NCI-H1105 (cell line): ENCODE measurements at places on chromosomes 3 and 15.

- no peak for DNase-seq
Observed at GRCh38 chr3:65425880-65426279, 612.8 kb downstream of the MAGI1 start.

- no peak for DNase-seq
Observed at GRCh38 chr15:27734785-27735495, 364.2 kb downstream of the OCA2 start.

DNA sequence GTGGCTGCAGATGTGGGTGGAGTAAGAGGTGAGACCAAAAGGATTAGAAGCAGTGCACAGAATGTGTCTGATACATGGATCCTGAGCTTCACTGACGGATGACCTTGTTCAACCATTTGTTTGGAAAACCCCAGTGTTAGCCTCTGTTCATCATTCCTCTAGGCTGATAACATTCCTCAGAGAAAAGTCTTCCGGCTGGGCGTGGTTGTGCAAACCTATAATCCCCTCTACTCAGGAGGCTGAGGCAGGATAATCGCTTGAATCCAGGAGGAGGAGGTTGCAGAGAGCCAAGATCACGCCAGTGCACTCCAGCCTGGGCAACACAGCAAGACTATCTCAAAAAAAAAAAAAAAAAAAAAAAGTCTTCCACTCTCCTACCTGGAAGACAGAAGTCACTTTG, 23.1 kb upstream of the CHD2 start:
- DNase-seq = no peak

DNA sequence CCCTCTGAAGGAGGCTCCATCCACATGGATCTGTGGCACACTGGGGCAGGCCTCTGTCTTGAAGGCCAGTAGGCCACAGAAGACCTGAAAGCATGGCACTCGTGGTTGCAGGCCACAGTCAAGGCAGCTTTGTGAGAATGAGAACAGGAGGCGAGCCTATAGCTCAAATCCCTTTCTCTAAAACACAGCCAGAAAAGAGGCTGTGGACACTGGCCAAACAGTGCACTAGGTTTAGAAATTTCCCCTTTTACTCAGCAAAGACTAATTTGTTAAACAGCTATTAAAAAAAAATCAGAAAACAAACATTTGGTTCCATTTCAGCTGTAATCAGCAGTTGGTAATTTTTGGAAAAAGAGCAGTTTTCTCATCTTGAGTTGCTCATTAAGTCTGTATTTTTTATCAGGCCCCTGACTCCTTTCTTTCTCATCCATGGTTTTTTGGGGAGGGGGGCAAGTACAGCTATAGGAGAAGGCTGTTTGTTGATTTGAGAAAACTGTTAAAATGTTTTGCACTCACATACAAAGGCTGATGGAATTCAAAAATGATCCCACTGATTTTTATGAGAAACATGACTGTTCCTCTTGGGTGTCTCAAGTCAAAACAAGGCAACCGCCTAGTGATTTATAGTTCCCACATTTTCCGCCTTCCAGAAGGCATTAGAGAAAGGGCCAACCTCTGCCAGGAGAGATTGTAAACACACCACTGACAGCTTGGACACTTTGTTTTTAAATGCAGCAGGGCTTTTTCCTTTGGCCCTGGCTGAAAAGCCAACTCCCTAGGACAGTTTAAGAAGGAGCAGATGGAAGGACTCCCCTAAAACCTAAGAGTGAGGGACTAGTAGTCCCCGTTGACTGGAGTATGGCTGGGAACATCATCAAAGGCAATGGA, 28.1 kb downstream of the PARP16 start:
- no peak for DNase-seq

DNA sequence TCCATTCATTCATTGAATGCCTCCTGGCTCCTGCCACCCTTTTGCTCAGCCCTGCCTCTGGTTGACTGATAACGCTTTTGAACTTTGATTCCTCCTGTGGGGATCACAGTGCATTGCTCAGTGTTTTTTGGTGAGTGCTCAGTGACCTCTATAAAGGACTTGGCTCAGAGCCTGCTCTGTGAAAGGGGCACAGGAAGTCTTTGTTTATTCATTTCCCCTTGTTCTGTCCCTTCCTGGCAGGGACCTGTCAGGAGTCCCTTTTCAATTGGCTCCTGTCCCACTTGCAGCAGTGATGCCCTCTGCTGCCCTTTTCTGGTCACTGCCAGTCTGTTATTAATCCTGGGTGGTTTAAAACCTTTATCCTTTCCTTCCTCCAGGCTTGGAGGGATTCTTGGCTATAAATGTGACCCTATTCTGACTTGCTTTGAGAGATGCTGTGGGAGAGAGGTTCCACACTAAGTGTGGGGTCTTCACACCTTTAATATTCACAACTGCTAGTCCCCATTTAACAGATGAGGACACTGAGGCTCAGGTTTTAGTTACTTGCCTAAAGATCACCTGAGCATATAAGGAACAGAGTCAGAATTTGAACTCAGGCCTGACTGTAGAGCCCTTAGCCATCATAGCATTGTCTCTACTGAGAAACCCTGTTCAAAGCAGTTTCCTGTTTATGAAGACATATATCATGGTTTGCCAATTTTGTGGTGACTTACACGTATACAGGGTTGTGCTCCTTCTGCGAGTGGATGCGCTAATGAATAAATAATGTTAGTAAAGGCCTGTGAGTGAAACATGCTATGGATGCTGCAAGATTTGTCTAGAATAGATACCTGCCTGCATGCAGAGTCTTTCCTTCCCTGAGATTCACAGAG, 23.2 kb upstream of the TATDN2 start:
- peak; percentile 55 for DNase-seq

GRCh38 chr15:40006646-40007045, 32.3 kb downstream of the SRP14 start:
- no peak for DNase-seq

DNA sequence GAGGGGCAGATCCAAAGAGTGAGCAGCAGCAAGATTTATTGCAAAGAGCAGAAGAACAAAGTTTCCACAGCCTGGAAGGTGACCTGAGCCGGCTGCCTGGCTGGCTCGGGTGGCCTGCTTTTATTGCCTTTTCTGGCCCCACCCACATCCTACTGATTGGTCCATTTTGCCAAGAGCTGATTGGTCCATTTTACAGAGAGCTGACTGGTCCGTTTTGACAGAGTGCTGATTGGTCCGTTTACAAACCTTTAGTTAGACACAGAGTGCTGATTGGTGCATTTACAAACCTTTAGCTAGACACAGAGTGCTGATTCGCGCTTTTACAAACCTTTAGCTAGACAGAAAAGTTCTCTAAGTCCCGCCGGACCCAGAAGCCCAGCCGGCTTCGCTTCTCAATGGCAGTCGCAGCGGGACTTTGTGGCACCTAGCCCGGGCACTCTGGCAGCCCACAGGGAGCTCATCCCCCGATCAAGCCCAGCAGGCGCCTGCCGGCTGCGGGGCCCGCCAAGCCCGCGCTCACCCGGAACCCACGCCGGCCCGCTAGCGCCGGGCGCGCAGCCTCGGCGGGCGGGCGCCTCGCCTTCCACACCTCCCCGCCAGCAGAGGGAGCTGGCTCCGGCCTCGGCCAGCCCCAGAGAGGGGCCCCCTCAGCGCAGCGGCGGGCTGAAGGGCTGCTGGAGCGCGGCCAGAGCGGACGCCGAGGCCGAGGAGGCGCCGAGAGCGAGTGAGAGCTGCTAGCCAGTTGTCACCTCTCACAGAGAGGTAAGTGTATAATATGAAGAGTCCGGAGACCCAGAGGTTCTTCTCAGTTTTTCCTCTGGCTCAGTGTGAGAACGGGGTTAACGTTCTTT, 339.2 kb downstream of the CHL1 start:
- DNase-seq = peak; percentile 33

DNA sequence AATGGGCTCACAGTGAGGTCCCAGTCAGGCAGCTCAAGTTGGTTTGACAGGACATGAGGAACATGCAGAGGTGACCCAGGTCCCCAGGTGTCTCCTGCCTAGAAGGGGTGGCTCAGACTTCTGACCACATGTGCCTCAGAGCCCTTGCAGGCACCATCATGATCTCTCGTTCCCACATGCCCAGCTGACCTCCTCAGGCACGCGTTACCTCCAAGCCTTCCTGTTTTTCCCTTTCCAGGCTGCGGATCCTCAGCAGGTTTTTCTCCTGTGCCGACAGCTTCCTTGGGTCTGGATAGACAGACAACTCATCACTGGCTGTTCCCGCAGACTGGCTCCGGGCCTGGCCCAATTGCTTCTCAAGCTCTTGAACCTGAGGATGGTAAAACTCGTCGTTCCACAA, 30.4 kb downstream of the CCDC13 start:
- DNase-seq = no peak

GRCh38 chr3:7781395-7781794, 720.2 kb upstream of the LMCD1 start:
- no peak for DNase-seq

DNA sequence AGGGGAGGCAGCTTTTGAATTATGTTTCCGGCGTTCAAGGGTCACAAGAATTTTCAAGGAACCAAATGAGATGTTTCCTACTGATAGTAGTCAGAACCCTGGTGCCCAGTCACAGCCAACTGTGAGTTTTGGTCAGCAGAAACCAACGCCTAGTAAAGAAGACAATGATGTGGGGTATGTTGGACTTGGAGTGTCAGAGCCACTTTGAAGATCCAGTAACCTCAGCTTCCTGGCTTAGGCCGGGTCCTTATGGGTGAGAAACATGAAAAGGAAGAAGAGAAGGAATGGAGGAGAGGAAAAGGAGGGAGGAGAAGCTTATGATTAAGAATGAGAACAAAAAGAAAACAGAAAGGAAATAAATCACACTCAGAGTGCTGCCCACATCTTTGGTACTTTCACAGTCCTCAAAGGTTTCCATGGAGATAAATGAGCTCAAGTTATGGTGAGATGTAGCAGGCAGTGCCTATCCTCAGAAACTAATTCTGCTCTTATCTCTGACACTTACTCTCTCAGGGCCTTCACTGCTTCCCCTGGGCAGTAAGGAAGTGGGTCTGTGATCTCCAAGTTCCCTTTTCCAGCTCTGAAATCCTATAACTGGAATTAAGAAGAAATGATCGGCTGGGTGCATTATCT, 2.0 kb upstream of the MCF2L2 start:
- DNase-seq = no peak

DNA sequence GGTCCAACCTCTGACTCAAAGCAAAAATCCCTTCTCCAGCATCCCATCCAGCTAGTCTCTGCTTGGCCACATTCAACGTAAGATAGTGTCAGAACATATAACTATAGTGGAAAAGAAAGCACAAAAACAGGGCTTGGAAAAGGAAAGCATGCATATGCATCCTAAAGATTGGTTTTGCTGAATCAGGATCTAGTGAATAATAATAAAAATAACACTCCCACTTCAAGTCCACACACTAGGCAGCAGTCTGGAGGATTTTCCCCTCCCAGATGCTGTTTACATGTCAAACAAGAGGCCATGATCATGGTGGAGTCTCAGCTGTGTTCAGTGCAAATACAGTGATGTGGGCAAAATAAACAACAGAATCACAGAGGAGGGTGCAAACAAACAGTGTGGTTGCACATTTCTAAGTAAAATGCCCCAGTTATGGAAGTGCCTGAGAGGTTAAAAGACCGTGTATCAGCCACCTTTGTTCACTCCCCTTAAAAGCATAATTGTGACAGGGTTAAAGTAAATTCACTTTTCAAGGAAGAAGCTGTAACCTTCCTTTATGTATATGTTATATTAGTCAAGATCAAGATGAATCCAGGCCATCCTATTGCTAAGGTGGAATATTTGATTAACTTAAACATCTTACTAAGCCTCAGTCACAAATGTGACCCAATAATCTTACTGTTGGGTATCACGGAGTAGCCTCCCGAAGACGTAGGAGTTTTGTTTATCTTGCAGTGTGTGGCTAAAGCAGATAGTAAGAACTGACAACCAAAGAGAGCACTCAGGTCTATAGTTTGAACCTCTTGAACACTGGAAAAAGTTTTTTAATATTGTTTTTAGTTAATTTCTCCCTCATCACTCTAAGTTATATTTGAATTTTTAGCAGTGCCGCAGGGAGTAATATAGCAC, 424.5 kb downstream of the SOX2 start:
- no peak for DNase-seq

DNA sequence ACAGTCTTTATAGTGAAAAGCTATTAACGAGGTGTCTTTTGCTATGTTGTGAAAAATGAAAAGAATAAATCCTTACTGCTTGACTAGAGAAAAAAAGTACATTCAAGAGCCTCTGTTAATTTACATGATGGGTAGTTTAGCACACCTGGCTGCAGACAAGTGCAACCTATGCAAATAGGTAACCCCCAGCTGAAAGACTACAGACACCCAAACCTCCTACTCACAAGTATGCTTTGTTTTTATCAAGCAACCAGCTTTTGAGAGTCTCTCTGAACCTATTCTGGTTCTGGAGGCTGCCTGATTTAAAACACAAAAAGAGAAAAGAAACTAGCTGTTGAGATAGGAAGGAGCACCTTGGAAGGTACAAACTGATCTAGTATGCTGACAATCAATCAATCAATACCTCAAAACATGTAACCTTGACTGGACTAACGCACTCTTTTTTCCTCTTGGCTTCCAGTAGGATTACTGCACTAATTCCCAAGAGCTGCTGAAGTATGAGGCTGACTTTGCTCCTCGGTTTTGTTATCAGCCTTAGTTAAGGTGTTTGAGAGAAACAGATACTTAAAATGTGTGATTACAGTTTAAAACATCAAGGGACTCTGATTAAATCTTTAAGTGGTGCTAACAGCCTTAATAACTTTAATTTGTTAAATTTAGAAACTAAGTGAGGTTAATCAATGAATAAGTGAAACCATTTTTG, 63.6 kb downstream of the OSBPL10 start:
- no peak for DNase-seq

GRCh38 chr3:4856564-4856963, 122.7 kb upstream of the BHLHE40 start:
- DNase-seq = no peak

- no peak for DNase-seq
Observed at GRCh38 chr3:150146991-150147761, 176.5 kb upstream of the PFN2 start.

- no peak for DNase-seq
Observed at GRCh38 chr15:45442507-45443135, 64.3 kb upstream of the GATM start.

DNA sequence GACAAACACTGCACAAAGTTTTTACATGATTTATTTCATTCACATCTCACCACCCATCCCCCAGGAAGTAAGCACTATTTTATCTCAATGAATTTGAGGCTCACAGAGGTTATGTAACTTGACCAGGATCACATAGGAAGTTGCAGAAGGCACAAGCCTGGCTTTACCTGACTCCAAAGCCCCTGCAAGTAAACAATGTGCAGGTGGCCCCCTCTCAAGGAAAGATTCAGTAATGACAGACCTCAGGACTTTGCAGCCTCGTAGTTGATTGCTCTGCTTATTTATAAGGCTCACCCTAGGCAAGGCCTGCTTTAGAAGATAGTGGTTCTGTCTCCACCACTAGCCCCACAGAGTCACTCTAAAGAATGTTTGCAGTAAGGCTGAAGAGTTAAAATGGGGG, 79.8 kb upstream of the MDFIC2 start:
- no peak for DNase-seq

- no peak for DNase-seq
Observed at GRCh38 chr3:146133441-146133840, 27.5 kb downstream of the PLOD2 start.

GRCh38 chr3:40800343-40800742, 275.6 kb downstream of the ZNF621 start:
- no peak for DNase-seq

GRCh38 chr3:145519398-145520047, 641.5 kb downstream of the PLOD2 start:
- DNase-seq = no peak
